ENCODE measurements at places on chromosomes 5 and 9.
A peak's percentile ranks its signal among the peaks of the same experiment; 100 is the strongest.

GRCh38 chr9:14661421-14662059 is 31.7 kb downstream of the ZDHHC21 start:
- no peak for DNase-seq

DNA sequence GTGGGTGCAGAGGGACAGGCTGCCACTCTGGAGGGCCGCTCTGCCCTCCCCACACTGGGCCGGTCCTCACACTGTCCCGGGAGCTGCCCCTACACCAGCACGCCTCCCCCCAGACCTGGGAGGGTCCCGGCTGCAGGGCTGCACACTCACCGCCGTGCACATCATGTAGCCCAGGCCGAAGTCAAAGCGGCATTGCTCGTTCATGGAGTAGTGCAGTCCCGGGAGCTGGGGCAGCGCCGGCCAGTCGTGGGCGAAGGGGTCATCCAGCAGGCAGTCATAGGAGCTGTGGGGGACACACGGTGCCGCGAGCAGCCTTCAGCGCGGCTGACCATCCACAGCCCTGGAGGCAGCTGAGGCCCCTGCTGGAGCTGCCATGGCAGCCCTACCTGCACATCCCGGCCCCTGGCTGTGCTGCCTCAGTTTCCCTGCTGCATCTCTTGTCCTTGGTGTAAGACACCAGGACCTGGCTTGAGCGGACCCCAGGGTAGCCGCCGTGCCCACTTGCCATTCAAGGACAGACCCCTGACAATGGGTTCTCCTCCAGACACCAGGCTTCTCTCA is 93.2 kb downstream of the ZNF354C start:
- no peak for DNase-seq

DNA sequence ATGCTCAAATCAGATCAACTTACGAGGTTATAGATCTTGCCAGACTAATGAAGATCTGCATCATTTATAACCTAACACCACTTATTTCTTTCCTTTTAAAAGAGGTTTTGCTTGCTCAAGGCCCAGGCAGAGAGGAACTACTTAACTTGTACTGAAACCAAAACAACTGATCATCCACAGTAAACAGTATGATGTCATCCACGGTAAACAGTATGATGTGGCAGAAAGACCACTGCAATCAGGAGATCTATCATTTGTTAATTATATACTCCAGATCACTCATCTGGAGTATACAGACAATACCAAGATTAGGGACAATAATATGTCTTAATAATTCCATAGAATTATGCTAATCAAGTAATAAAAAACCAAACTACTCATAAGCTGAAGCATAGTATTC is 116.8 kb downstream of the ADAMTS6 start:
- DNase-seq = no peak

DNA sequence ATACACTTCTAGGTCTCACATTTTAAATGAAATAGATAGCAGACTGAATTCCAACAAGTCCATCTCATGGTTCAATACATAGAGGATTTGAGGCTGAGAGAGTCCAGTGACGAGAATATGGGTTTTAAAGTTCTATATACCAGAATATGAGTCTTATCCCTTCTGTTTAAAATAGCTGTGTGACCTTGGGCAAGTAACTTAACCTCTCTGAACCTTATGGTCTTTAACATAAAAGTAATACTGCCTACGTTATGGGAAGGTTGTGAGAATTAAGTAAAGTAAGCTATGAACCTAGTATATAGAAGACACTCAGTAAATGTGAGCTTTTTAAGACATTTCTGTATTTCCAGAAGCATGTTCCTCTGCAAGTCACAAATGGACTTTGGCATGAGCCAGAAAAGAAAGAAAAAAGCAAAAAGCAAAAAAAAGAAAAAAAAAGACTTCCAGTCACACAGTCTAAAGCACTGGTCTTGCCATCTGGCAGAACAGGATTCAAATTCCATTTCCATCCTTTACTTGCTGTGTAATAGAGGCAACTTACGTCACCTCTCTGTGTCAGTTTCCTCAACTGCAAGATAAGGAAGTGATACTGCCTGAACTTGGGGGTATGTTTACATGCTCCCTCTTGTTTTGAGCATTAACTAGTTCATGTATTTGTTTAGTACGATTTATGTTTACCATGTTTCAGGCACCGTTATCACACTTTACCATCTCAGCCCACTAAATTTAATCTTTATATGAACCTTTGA is 248.2 kb downstream of the TRIM32 start:
- no peak for DNase-seq

GRCh38 chr9:74859786-74860185 is 27.9 kb downstream of the TRPM6 start:
- DNase-seq = no peak

DNA sequence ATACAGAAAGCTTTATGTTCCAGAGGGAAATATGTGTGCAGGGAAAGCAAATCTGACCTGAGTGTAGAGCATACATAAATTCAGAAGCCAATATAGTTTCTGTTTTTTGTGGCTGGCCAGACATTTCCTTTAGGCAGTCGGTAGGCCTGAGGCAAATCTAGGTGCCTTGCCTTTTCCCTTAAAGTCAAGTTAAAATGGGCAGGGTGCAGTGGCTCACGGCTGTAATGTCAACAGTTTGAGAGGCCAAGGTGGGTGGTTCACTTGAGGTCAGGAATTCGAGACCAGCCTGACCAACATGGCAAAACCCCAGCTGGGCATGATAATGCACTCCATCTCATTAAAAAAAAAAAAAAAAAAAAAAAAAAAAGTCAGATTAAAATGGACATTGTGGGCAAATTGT is 31.2 kb downstream of the PHAX start:
- DNase-seq = no peak

GRCh38 chr5:42804717-42805339 is 6.9 kb downstream of the SELENOP start:
- DNase-seq = no peak

- DNase-seq = no peak
Observed at GRCh38 chr9:132645306-132645705, 24.5 kb downstream of the DDX31 start.

GRCh38 chr9:34989946-34990635 is 546 bp downstream of the DNAJB5 start:
- peak; percentile 49 for DNase-seq

DNA sequence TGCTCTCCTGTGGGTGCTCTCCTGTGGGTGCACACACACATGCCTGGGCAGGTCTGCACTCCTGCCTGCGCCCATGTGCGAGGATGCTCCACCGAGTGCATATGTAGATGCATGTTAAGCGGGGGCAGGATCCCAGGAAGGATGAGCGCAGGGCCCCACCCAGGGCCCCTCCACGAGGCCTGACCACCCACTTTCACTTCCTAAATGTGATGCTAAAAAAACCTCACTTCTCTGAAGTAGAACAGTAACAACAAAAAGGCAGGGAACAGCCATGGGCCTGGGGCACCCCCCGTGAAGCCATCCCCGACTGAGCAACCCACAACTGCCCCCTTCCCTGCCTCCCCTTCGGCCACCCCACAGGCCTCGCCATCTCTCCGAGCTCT is 48.2 kb upstream of the SARDH start:
- DNase-seq = no peak

DNA sequence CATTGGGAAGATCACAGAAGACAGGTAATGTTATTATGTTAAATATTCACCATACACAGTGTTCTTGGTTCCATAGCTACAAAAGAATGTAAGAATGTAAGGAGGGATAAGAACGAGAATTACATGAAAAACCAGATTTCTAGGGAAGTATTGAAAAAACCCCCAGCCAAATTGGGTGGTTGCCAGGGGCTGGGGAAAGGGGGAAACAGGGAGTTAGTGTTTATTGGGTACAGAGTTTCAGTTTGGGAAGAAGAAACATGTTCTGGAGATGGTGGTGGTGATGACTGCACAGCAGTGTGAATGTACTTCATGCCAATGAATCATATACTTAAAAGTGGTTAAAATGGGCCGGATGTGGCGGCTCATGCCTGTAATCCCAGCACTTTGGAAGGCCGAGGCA is 40.3 kb downstream of the GLRX start:
- DNase-seq = no peak

GRCh38 chr9:135148386-135148785 is 60.9 kb downstream of the OLFM1 start:
- DNase-seq = no peak

DNA sequence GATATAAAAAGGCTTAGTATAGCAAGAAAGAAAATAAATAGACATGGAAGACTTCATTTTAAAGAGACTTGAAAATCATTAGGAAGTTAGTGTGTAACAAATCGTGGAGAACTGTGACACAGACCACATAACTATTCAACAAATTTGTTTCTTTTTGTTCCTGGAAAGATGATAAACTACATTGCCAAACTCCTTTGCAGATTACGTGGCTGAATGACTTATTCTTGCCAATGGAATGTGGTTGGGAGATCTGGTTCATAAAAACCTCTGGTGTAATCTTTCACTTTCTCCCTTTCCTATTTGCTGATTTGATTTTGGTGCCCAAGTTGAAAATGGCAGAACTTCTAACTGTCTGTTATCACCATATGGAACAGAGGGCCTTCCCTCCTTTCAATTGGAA is 328.9 kb upstream of the MEF2C start:
- no peak for DNase-seq

DNA sequence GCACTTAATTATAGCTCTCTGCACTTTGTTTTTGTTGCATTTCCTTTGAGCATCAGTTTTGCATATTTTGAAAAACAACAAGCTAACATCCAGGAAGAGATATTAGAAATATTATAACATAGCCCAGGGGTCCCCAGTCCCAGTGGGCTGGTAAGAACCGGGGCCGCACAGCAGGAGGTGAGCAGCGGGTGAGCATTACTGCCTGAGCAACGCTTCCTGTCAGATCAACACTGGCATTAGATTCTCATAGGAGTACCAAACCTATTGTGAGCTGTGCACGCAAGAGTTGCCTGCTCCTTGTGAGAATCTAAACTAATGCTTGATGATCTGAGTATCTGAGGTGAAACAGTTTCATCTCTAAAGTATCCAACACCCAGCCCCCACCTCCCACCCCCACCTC is 675.9 kb upstream of the ZNF608 start:
- no peak for DNase-seq

GRCh38 chr9:113484258-113484730 is 20.8 kb downstream of the RGS3 start:
- no peak for DNase-seq

- no peak for DNase-seq
Observed at GRCh38 chr9:135152614-135153334, 65.3 kb downstream of the OLFM1 start.

DNA sequence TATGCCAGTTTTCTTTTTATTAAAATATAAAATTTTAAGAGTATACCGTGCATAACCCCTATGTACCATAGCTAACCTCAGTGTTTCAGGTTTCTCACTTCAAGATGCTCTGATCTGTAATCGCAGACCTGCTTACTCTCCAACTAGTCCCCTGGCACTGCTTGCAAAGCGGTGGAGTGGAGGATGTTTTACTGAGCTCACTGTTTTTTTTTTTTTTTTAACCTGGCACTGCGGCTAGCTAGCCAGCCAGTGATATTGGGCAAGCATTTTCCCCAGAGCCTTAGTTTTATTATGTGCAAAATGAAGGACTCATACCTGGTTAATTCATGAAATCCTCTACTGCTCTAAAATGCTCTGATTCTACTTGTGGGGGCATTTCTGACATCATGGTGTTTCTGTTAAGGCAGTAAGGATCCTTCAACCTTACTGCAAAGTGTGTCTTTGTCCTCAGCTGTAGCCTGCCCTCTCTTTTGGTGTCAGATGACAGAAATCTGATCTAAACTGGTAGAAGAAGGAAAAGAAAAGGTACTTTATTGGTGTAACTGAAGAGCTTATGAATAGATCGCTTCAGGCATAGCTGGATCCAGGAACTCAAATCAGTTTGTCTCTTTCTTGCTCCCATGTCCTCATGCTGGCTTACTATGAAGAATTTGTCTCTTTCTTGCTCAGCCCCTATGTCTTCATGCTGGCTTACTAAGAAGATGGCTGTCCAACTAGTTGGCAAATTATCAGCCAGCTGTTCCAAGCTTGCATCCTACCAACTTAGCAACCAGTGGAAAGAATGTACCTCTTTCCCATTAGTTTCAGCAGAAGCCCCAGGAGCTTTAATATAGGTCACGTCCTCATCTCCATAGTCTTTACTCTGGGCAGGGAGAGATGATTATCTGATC is 59.8 kb downstream of the DOCK2 start:
- DNase-seq = no peak

DNA sequence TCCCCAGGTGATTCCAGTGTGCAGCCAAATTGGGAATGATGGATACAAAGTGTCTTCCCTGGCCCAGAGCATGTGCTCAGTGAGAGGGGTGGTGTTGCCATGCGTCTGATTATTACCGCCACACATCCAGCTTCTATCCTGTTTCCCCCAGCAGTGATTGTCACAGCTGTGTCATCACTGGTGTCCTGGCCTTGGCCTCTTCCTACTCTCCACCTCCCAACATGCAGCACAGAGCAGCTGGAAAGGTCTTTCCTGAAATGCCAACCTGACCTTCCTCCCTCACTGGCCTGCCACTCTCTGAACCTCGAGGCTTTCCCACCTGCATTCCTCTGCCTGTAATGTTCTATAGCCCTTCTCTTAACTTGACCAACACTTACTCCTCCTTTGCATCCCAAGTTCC is 60.0 kb downstream of the TMOD1 start:
- DNase-seq = no peak

- DNase-seq = no peak
Observed at GRCh38 chr5:16666130-16666882, 49.5 kb upstream of the RETREG1 start.

DNA sequence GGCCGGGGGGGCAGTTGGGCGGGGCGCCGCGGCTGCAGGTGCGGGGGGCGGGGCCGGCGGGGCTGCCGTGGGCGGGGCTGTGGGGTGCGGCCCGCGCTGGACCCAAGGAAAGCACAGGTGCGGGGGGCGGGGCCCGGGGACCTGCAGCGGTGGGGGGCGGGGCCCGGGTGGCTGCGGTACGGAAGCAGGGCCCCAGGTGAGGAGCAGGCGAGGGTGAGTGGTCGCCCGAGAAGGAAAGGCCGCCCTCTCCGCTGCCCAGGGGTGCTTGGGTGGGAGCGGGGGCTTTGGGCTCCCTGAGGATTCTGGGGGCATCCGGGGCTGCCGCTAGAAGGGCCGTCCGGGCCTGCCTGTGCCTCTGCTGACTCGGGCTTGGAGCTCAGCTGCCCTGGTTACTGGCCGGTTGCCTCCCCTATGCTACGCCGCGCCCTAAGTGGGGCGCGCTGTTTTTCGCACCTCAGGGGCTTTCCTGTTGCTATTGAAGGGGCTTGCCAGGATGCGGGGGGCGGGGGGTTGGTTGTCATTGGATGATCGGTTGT is 767 bp downstream of the RALGPS1 start:
- DNase-seq = peak; percentile 43

DNA sequence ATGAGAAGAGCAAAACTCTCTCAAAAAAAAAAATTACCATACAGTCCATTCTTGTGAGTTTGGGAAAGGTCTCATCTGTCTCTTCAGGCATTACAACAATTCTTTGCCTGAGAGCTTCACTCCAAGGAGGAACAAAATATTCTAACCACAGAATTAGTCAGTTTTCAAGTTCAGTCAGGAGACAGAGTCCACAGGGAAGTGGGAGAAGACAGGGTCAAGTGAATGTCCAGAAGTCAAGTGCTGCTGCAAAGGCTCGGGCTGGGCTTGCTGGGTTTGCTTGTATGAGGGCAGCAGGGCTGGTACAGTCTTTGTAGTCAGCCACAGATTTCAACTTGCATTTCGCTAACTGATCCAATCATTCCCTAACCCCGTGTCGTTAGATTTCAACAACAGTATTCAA is 17.6 kb upstream of the HEXB start:
- DNase-seq = no peak

- DNase-seq = peak; percentile 46
Observed at GRCh38 chr5:87300744-87301143, 33.1 kb downstream of the RASA1 start.

GRCh38 chr9:6702707-6703106 is 55.1 kb upstream of the KDM4C start:
- no peak for DNase-seq
